ENCODE measurements at places on chromosomes 2 and 18.

GRCh38 chr2:10891390-10891789, 20.3 kb upstream of the KCNF1 start:
- DNase-seq = no peak

- DNase-seq = no peak
Observed at GRCh38 chr2:1072250-1072649, 121.6 kb downstream of the SNTG2 start.

- DNase-seq = no peak
Observed at GRCh38 chr18:26863921-26864497, 1.5 kb downstream of the AQP4 start.

DNA sequence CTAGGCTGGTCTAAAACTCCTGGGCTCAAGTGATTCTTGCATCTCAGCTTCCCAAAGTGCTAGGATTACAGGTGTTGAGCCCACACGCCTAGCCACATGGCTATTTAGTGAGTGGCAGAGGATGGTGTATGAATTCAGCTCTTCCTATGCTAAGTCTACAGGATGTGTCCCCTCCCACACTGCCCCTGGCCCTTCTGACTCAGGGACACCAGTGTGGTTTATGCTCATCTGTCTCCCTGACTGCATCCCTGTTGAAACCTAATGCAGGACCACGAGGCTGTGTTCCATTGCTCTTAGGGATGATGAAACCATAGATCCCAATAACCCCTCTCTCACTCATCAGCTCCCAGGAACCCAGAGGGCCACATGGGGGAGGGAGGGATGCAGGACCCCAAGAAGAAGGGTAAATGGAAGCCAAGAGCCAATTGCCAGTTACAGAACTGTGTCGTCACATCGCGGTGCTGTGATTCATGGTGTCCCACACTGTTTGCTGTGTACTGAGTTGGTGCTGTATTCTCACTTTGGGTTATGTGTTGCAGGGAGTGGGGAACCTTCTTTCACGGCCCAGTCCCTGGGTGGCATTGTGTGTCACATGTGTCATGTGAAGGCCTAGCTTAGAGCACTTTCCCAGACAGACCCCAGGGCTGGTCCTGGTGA, 102.9 kb upstream of the HAAO start:
- no peak for DNase-seq

DNA sequence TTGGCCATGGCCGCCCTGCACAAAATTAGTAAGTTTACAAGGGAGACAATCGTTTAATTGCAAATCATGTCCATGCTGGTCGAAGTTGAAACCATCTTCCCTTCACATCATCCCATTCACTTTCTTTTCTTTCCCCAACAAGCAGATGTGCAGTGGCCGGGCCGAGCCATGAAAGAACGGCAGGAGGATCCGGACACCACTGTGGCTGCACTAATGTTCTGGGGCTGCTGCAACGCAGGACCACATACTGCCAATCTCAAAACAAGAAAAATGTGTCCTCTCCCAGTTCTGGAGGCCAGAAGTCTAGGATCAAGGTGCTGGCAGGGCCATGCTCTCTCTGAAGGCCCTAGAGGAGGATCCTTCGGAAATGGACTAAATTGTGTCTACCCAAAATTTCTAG, 227.4 kb upstream of the MYT1L start:
- DNase-seq = no peak

DNA sequence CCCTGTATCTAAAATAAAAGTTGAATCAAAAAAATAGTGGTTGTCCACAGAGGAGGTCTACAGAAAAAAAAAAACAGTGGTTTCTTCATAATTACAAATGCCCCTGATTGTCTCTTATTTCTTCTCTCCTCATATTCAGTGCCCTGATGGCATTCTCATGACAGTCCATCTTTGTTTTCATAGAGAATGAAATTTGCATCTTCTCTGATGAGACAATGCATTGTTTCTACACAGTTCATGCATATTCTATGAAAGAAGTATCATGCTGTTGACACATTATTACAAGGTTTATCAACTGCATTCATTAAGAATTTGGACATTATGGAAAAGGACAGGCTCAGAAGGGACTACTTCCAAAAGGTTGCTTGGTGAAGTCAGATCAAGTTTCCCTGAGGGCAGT, 59.5 kb downstream of the LHCGR start:
- no peak for DNase-seq

DNA sequence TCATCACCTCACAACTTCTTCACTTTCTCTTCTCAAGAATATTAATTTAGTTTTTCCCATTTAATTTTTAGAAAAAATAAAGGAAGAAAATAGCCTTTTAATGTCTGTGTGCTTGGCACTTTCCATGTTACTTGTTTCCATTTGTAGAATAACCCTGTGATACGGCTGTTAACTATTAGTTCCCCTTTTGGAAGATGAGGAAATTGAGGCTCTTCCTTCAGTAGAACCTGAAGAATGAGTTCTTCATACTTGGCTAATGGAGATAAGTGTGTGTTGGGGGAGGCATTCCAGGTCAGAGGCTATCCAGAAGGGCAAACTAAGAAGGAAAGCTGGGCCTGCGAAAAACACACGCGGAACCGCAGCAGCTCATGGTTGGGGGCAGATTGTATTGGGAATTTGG, 38.3 kb downstream of the ZNF532 start:
- no peak for DNase-seq

GRCh38 chr2:73110168-73111072, 2.3 kb downstream of the RAB11FIP5 start:
- no peak for DNase-seq

DNA sequence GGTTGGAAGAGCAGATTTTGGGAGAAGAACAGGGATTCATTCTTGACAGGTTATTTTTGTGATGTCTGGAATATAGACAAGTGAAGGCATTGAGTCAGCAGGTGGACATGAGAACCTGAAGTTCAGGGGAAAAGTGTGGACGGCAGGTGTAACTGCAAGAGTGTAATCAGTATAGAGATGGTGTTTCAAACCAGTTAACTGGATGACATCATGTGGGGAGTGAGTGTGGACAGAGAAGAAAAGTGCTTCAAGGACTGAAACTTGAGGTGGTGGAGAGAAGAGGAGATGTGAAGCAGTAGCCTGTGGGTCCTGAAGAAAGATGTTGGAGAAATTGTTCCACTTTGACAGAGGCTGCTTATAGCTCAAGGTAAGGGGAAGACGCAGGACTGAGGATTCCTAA, 7.1 kb downstream of the IL1RL1 start:
- DNase-seq = no peak

- DNase-seq = no peak
Observed at GRCh38 chr2:113111823-113112287, 15.5 kb upstream of the IL1RN start.

DNA sequence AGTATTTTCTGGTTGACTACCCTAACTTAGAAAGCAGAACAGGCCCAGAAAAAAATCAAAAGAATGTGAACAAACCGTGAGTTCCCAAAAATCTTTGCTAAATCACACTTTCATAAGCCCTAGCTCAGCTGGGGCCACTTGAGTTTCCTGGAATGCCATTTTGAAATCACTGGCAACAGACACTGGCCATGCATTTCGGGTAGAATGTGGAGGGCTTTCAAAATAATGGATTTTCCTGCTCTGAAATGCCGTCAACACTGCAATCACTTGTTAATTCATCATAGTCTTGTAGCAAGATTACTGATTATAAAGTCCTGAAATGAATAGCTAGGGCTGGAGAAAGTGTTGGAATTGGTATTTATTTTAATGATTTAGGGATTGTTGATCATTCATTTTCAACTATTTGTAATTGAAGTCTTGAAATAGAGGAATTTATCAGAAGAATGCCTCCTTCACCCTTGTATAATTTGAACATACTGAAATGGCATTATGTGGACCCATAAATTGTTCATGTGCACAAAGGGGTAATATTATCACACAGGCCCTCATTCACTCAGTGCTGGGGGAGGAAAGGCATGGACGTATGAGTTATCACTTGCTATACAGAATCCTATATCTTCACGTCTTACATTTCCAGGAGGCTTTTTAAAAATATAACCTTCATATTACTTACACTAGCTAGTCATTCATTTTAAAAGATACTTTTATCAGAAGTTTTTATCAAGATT, 134.8 kb downstream of the DTNA start:
- DNase-seq = no peak

GRCh38 chr18:21327101-21327500, 85.1 kb downstream of the GREB1L start:
- DNase-seq = no peak

DNA sequence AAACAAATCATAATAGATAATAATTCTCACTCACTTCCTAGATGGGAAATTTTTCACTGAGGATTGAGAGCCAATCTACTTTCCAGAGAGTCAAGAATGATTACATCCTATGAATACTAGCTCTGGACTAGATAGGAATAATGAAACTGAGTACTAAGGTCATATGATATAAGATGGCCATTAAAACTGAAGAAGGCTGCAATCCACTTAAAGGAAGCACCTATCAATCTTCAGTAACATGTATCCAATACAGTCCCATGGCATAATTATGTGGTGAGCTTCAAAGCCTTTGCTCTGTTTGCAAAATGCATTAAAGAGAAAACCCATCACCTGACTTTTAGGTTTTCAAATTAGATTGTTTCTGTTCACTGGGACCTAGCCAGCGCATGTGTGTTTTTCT, 398.0 kb upstream of the MEIS1 start:
- DNase-seq = no peak

GRCh38 chr18:50172367-50172766, 22.6 kb downstream of the MYO5B start:
- no peak for DNase-seq

DNA sequence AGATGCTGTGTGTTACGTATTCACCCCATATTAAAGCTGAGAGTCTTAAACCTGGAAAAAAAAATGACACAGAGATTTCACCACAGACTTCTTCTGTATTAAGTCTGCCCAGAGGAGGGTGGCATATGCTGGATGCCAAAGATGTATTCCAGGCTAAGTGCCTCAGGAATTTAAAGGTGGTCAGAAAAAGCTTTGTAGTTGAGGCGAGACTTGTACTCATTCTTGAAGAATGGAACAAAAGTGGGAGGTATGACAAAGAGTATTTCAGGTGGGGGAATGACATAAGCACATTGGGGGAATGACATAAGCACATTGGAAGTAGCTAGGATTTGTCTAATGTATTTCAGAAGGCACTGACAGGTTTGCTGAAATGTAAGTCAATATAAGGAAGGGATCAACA, 98.6 kb downstream of the BABAM2 start:
- no peak for DNase-seq

GRCh38 chr18:13239171-13239956, 20.8 kb downstream of the LDLRAD4 start:
- DNase-seq = no peak

- DNase-seq = peak; percentile 6
Observed at GRCh38 chr2:12169721-12170120, 423.3 kb downstream of the LPIN1 start.

GRCh38 chr18:25005541-25006403, 346.2 kb downstream of the ZNF521 start:
- DNase-seq = no peak

DNA sequence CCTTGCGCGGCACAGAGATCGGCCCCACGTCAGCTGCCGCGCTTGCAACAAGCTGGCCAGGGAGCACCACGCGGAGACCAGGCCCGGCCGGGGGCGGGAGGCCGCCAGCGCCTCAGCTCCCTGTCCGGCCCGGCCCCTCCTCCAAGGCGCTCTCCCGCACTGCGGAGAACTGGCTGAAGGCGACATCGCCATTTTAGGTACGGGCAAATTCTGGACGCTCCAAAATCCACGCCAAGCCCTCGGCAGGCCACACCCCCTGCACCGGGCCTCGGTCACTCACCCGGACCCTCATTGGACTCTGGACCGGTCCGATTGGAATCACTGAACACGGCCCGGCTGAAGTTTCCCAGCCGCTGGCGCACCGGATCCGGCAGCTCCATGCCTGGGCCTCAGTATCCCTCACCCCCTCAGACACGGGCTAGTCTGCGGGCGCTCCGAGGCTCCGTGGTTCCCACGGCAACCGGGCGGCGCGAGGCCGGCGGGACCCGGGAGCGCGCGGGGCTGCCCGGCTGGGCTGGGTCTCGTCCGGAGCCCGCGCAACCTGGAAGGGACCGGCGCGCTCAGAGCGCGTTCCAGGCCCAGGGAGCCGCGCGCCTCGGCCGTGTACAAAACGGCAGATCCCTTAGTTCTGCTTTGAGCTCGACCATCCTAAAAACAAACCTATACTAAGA, at the start of gene TMEM17:
Gene TMEM17, minus strand, starts transcription at position 446 of the 671 bp plus-strand sequence. Its CDS starts 66 bp downstream, at position 380.
- peak; percentile 18 for DNase-seq

DNA sequence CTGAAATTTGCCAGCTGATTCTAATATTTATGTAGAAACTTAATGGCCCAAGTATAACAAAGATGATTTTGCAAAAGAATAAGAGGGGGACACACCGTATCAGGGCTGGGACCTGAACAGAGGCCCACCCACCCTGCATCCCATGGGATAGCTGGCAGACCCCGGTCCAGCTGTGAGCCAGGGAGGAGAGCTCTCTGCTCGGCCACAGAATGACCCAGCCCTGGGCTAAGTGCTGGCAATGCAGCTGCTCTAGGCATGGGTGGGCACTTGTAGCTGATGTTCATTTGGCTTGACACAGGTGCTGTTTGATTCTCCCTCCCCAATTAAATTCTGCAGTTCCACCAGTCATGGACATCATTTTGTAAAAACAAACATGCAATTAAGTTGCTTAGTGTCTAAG, 522.8 kb upstream of the RAB6C start:
- no peak for DNase-seq

DNA sequence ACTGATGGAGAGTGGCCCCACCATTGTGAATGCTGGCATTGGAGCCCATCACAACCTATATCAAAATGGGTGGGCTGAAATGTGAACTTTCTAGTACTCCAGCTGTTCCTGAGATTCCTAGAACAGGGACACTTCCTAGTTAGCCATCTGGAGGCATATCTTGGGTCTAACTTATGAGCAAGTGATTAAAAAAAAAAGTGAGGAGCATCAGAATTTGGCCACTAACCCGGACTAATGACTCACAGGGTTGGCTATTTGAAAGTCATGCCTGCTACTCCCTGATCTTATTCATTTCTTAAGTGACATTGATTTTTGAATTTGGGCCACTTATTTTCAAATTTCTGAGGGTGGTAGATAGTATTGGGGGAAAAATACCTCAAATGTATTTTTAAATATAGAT, 216.6 kb downstream of the HRH4 start:
- DNase-seq = no peak

GRCh38 chr18:30999887-31000628, 42.5 kb downstream of the DSC3 start:
- no peak for DNase-seq

DNA sequence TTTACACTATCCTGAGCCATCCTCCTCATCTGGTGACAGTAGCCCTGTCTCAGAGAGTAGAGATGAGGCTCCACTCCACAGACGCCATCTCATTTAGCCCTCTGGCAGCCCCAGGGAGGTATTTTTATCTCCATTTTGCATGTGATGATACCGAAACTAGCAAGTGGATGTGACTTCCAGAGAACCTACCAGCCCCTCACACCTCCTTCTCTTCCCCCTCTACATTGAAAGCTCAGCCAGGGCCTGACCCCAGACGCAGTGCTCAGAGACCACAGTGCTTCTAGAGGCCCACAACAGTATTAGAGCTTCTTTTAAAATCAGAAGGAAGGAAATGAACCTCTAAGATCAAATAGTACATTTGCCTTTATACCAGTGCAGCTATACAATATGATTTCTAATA, 8.3 kb downstream of the GYPC start:
- peak; percentile 21 for DNase-seq
